NCI-H774 (cell line): ENCODE measurements at places on chromosomes 11 and 22.

- DNase-seq = no peak
These were observed 169.8 kb downstream of the GUCY1A2 start for GRCh38 chr11:106848526-106848925.

DNA sequence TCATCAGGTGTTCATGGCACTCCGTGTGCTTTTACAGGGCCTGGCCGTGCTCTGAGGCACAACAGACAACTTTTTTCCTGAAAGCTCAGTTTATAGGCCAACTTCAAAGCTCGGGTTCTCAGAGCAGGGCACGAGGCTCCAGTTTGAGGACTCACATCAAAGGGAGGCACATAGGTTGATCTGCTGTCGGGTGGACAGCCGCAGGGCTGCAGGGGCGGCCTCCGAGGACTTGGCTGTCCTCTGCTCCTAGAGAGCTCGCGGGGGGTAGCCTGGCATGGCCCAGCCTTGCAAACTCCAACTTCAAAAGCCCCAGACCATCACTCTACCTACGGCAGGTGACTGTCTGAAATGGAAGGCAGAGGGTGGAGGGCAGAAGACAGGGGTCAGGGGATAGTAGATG lies 31.6 kb downstream of the C11orf58 start:
- no peak for DNase-seq

- no peak for DNase-seq
These were observed 17.8 kb upstream of the MYEOV start for GRCh38 chr11:69276165-69276564.

GRCh38 chr11:70622091-70622490 lies 223.8 kb downstream of the CTTN start:
- DNase-seq = no peak

GRCh38 chr11:84136926-84137325 lies 850.8 kb upstream of the CCDC90B start:
- no peak for DNase-seq
